Muscle of back (tissue), 13 donors: ENCODE measurements at places on chromosomes 12 and 14.

- DNase-seq: peak; percentile 9
These were observed 147.7 kb upstream of the SYT10 start for GRCh38 chr12:33587354-33587753.

DNA sequence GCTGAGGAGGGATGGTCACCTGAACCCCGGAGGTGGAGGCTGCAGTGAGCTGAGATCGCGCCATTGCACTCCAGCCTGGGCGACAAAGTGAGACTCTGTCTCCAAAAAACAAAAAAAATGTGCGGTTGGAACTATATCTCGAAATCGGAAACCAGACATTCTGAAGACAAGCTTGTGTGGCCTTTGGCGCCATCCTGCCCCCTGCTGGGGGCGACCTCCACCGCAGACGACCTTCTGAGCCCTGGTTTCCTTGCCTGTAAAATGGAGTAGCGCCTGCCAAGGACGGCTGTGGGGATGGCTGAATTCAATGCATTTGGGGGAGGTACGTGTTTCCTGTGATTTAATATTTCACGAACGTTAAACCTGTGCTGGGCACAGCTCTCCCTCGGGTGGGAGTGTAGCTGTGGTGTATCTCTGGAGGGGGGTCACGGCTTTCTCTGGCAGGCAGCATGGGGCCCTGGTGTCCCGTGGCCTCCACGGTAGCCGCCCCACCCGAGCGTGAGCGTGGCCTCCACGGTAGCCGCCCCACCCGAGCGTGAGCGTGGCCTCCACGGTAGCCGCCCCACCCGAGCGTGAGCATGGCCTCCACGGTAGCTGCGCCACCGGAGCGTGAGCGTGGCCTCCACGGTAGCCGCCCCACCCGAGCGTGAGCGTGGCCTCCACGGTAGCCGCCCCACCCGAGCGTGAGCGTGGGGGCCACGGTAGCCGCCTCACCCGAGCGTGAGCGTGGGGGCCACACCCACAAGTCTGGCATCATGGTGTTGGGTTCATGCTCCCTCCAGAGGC lies 55.3 kb downstream of the LRCOL1 start:
- DNase-seq: no peak

DNA sequence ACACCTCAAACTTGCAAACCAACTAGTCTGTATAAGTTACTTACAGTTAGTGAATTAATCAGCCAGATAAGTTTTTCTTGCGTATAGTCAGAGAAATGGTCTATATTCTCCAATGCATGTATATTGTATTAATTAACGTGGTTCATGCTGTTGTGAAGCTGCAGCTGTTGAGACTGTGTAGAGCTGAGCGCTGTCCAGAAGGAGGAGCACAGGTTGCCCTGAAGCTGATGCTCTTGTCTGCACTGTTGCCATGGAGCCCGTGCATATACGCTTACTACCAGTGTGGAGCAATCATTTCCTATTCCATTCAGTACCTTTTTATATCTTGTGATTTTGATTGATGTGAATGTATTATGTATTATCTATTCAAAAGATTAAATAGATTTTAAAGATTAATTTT lies 74.3 kb upstream of the ARID2 start:
- no peak for DNase-seq

- DNase-seq: no peak
These were observed 149.0 kb downstream of the KITLG start for GRCh38 chr12:88431246-88431645.

DNA sequence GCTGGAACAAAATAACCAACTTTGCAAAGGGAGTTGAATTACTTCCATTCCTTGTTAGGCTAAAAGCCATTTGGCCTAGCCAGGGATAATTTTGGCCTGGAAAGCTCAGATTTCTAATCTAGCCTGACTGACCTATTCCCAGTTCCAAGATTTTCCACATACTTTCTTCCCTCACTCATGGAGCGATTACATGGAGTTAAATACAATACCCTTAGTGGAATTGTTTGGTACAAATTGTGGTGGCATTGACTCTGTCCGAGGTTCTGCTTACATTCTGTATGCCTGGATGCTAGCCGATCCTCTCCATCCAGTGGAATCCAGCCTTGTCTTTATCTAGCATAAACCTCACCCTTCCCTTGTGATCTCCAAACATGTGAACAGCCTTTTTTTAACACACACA lies 965.1 kb downstream of the DIO2 start:
- peak; percentile 40 for DNase-seq

- no peak for DNase-seq
These were observed 63.8 kb upstream of the NRXN3 start for GRCh38 chr14:78106381-78106780.

- no peak for DNase-seq
These were observed 30.4 kb upstream of the GSG1 start for GRCh38 chr12:13133886-13134285.

DNA sequence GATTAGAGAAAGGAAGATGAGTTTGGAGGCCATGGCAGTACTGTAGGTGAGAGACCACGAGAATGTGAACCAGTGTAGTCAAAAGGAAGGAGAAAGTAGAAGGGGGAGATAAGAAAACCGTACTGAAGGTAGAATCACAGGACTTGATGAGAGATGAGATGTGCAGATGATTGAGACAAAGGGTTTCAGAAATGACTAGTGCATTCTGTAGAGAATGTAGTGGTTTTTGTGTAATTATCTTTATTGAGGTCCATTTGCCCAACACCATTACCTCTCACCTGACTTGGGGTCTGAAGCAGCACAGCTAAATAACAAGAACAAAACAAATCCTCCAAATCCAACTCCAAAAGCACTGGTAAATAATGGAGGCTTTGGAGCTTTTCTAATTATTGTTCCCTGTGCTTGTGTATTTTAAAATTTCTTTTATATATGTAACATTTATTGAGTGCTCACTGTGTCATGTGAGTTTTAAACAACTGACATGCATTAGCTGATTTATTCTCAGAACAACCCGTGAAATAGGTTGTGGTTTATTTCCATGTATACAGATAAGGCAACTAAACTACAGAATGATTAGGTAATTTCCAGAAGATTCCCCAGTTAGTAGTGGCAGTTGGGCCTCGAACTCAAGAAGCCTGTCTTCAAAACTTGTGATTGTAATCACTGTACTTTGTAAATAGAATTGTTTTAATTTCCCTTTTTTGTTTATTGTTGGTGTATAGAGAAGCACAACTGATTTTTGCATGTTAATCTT lies 390.0 kb downstream of the AEBP2 start:
- no peak for DNase-seq

GRCh38 chr14:32722631-32723183 lies 216.0 kb upstream of the NPAS3 start:
- DNase-seq: no peak

DNA sequence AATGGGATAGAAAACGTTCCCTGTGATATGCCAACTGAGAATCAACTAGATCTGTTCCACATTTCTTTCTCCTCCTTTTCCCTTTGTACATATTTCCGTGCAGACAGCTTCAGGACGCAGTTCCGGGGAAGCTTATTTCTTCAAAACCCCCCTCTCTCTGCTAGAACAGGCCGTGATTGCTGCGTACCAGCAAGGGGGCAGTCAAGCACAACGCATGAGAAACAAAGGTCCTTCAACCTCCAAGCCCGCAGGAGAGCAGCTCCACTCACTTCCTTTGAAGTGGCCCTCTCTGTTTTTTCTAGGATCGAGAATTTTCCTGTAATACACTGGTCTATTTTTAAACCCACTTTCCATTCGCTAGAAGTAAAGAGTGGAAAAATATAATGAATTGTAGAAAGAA lies 80.8 kb downstream of the ZNF664 start:
- DNase-seq: peak; percentile 90

- DNase-seq: no peak
These were observed 8.6 kb downstream of the CARMIL3 start for GRCh38 chr14:24060443-24060842.

- peak; percentile 49 for DNase-seq
These were observed 3.6 kb upstream of the CLEC4E start for GRCh38 chr12:8544295-8544694.

- DNase-seq: no peak
These were observed 228.5 kb upstream of the G2E3 start for GRCh38 chr14:30330445-30330844.

DNA sequence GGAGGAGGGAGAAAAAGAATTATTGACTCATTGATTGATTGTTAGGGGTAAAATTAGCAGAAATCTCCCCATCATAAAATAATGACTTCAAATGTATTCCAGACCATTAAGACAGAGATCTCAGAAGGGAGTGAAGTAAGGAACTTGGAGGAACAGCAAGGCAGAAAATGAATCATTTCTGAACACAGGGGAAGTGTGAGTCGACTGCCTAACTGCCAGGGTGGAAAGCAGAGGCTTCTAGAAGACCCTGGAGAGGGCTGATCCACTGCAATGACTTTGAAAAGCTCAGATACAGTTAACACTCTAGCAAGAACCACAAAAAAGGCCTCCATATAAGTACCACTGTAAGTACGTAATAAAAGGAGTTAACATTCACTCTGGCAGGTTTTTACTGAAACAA lies 9.7 kb downstream of the GLTP start:
- no peak for DNase-seq

GRCh38 chr12:124979568-124979967 lies 9.4 kb downstream of the DHX37 start:
- DNase-seq: no peak

GRCh38 chr12:54306925-54307741 lies 6.3 kb upstream of the NFE2 start:
- no peak for DNase-seq

DNA sequence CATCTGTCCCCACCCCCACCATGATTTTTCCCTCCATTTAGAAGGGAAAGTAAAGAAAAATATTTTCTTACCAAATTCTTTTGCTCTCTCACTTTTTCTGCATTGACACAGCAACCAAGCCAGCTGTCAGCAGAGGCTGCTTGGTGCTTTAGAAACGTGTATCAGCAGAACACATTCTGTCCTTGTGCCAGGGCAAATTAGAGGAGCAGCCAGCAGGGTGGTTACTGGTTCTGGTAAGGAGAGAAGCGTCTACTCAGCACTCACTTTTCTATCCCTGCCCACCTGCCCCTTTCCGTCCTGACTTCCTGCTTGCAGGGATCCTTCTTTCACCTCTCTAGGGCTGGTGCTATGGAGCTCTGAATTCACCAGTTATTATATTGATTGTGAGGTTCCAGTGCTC lies 327.5 kb upstream of the PDE3A start:
- peak; percentile 34 for DNase-seq

DNA sequence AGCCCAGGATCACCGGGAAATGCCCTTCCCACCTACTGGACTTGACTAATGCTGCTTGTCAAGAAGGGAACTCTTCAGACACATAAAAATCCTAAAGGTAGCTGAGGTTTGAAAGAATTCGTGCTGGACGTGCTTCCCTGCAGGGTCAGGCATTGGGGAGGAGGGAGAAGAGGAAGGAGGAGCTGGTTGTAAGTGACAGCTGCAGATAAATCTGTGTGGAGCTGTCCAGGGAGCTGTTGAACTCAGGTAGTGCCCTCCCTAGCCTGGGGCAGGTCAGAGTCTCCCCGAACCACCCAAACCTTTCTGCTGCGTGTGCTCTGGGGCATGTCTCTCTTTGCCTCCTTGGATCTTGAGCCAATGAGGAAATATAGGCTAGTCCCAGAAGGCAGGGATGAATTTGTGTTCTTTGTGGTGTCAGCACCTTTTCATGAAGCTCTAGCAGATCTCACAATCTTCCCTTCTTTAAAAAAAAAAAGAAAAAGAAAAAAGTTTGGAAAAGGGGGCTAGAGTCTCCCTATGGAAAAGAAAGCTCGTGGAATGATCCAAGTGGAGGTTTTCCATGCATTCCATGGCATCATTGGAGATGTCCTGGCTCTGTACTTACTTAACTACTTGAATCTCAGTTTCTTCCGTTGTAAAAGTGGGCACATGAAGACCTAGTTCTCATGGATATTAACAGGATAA lies 23.6 kb upstream of the FOS start:
- no peak for DNase-seq

DNA sequence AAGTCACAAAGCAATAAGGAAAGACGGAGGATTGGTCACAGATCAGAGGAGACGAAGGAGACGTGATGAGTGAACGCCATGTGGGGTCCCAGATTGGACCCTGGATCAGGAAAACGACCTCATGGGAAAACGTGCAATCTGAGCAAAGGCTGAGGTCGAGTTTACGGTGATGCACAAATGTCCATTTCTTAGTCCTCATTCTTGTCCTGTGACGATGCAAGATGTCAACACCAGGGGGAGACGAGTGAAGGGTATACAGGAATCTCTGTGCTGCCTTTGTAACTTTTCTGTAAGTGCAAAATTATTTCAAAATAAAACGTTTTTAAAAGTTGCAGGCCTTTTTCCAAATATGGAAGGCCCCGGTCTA lies 329.8 kb downstream of the MED13L start:
- no peak for DNase-seq

- DNase-seq: no peak
These were observed 1.2 kb downstream of the FBRSL1 start for GRCh38 chr12:132491138-132491663.

- DNase-seq: no peak
These were observed 1264.0 kb downstream of the TMEM121 start for GRCh38 chr14:106790189-106791036.

GRCh38 chr12:115640929-115641328 lies 636.6 kb downstream of the MED13L start:
- DNase-seq: no peak

- DNase-seq: no peak
These were observed 75.3 kb upstream of the ZDHHC17 start for GRCh38 chr12:76688631-76689030.

- DNase-seq: no peak
These were observed 36.9 kb downstream of the TTLL5 start for GRCh38 chr14:75697918-75698317.

GRCh38 chr12:30691122-30691879 lies 4.4 kb downstream of the IPO8 start:
- DNase-seq: peak; percentile 18

DNA sequence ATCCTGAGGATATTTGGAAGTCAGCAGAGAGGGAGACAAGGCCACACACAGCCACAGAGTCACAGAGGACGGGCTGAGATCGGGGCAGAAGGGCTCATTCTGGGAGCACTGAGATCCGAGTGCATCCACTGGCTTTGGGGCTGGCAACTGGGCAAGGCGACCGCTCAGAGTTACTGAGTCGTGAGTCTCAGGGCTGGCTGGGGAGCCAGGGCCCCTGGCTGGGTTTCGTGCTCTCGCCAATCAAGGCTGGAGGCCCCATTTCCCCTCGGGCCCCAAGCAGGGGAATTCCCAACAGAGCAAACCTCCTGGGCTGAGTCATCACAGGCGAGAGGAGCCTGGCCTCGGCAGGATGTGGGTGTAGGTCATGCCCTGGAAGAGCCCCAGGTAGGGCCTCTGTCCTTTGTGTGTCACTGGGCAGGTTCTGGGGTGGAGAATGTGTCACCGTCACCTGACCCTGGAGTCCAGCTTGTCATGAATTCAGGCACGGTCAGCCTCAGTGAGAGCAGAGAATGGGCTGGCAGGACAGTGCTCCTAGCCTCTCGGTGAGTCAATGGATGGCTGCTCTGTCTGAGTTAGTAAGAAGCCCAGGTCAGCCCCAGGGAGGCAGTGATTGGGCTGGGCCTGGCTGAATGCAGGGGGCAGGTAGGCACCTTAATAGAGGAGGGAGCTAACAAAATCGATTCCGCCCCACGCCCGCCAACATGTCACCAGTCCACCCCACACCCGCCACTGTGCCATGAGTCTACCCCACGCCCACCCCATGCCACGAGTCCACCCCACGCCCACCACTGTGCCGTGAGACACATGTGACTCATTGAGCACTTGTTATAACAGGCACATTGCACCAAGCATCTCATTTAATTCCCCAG lies 16.9 kb downstream of the ASB2 start:
- DNase-seq: no peak
